ENCODE measurements at places on chromosomes 2 and 18. TPM values are rescaled to one million over a fixed set of nuclear protein-coding genes. Genes with fewer than 3 reads are reported as not detected.

DNA sequence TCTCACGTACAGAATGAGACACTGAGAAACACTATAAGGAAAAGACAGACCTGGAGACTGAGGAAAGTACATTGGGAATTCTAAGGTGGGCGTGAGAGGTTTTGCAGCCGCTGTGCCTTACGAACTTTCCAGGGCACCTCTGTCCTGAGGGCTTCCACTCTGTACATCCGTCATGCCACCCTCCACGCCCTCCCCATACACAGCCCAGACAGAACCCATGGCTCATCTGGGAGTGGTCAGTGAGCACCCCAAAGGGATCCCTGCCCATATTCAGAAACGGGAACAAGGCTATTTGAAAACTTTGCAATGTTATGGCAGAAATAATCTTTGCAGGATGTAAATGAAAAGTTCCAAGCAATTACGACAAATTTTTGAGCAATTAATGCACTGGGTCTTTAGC is 95.4 kb upstream of the ZNF532 start:
- H3K36me3 ChIP-seq = no peaks in the 10 kb centered on the region
- no peak overlapping the region for H3K27ac ChIP-seq
- DNase-seq = no peak

Gene RGPD4
- total RNA-seq = not detected

DNA sequence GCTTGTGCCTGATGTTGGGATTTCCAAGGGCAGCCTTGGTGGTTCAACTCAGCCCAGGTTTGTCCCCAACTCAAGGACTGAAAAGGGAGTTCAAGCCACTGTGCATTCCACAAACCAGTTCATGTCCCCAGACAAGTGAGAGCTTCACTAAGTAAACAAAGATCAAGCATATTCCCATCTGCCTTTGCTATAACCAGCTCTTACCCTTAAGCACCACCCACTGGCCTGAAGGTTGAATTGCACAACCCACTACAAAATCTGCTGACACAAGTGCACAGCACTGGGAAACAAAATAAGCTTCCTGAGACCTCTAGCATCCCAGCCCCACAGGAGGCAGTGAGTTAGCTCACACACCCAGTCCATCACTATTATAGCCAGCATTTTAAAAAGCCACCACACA is 516.7 kb downstream of the NR4A2 start:
- no peaks in the 10 kb centered on the region for H3K36me3 ChIP-seq
- H3K27ac ChIP-seq = no peak overlapping the region
- no peak overlapping the region for H3K4me3 ChIP-seq
- DNase-seq = peak; percentile 56
- H3K4me1 ChIP-seq = no peaks in the 10 kb centered on the region
- no peaks in the 10 kb centered on the region for H3K27me3 ChIP-seq

GRCh38 chr18:43274526-43274925 is 2.8 kb downstream of the SYT4 start:
- no peaks in the 10 kb centered on the region for H3K36me3 ChIP-seq
- no peak overlapping the region for H3K27ac ChIP-seq
- no peak for DNase-seq
- H3K4me1 ChIP-seq = no peaks in the 10 kb centered on the region
- H3K27me3 ChIP-seq = no peaks in the 10 kb centered on the region

GRCh38 chr2:210991107-210991506 is 434.7 kb downstream of the CPS1 start:
- no peaks in the 10 kb centered on the region for H3K36me3 ChIP-seq
- H3K27me3 ChIP-seq = no peaks in the 10 kb centered on the region
- H3K4me1 ChIP-seq = no peaks in the 10 kb centered on the region
- no peak overlapping the region for H3K27ac ChIP-seq
- H3K4me3 ChIP-seq = no peak overlapping the region

Gene SETBP1
- total RNA-seq = 3.4 TPM

GRCh38 chr2:229044581-229044980 is 226.5 kb downstream of the PID1 start:
- no peak for DNase-seq
- H3K27me3 ChIP-seq = peaks cover 2% of the 10 kb centered on the region
- no peaks in the 10 kb centered on the region for H3K36me3 ChIP-seq
- no peaks in the 10 kb centered on the region for H3K4me1 ChIP-seq

- no peak overlapping the region for H3K27ac ChIP-seq
- no peak for DNase-seq
- no peak overlapping the region for H3K4me3 ChIP-seq
Measured at GRCh38 chr18:26056291-26056690, 34.1 kb downstream of the SS18 start.

Gene CIB4
- total RNA-seq = not detected

Data from Karpas-422 (cell line).